ENCODE measurements at places on chromosomes 3 and 15.

GRCh38 chr3:83890763-83891135, 1068.0 kb upstream of the CADM2 start:
- DNase-seq, result no peak

DNA sequence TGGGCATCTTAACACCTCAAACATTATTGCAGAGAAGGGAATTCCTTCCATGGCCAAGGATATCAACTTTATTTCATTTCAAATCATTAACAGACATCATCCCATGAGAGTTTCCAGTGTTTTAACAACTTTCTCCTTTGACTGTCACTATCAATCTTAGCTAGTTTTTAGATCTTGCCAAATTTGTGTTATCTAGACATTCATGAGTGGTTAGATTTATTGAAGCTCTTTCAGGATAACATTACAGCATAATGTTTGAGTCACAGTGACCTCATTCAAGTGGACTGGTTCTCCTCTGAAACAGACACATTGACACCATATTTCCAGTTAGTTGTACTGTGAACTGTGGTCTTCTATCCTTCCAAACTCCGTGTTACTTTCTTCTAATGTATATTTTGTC, 8.6 kb upstream of the TNFAIP8L3 start:
- no peak for DNase-seq

- DNase-seq, result no peak
Measured at GRCh38 chr3:160999274-160999673, 105.9 kb downstream of the B3GALNT1 start.

DNA sequence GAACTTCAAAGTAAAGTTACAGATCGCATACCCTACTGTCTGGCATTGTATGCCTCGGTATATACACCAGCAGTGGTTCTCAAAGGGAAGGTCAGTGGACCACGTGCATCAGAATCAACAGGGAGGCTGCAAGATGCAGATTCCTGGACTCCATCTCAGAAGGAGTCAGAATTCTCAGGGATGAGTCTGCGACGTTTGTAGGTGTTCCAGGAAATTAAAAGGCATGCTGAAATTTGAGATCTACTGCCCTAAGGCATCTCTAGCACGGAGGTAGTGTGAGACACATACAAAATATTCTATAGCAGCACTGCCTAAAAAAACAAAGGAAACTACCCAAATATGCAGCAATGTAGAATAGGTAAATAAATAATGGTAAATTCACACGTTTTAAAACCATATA, 136.8 kb upstream of the BNIP2 start:
- DNase-seq, result no peak

- no peak for DNase-seq
Measured at GRCh38 chr15:99616773-99617342, 51.1 kb downstream of the MEF2A start.
